ENCODE measurements at places on chromosomes 12 and 14. TPM values are rescaled to one million over a fixed set of nuclear protein-coding genes. Genes with fewer than 3 reads are reported as not detected.

Gene WBP11
- 106 TPM for total RNA-seq

Gene PAX9
- total RNA-seq = not detected

Gene DAO
- total RNA-seq = not detected

Gene KRT85
- not detected for total RNA-seq

Gene SERPINA3
- not detected for total RNA-seq

Gene RTL1
- total RNA-seq = not detected

Gene TDRD9
- total RNA-seq = 1.1 TPM

Gene PGF
- total RNA-seq = not detected

Gene LLPH
- 32.4 TPM for total RNA-seq

Gene TMEM121
- 5.5 TPM for total RNA-seq

Gene TNFRSF1A
- total RNA-seq = 91.7 TPM

Gene GLIPR1
- total RNA-seq = 64.5 TPM

Gene MTHFD1
- 38.6 TPM for total RNA-seq

Gene PLBD1
- 0.25 TPM for total RNA-seq

Gene KRT2
- 0.62 TPM for total RNA-seq

Gene AHNAK2
- not detected for total RNA-seq

Gene ACOT6
- total RNA-seq = not detected

Gene NYNRIN
- 0.36 TPM for total RNA-seq

Gene APOLD1
- 2.5 TPM for total RNA-seq

Gene ARHGEF25
- total RNA-seq = 0.27 TPM

Gene LRP6
- 7.6 TPM for total RNA-seq

Gene KRT6C
- not detected for total RNA-seq

Gene KLRD1
- total RNA-seq = 5.0 TPM

Data from naive thymus-derived CD8-positive, alpha-beta T cell (primary cell).